ENCODE measurements at places on chromosomes 1 and 21.

DNA sequence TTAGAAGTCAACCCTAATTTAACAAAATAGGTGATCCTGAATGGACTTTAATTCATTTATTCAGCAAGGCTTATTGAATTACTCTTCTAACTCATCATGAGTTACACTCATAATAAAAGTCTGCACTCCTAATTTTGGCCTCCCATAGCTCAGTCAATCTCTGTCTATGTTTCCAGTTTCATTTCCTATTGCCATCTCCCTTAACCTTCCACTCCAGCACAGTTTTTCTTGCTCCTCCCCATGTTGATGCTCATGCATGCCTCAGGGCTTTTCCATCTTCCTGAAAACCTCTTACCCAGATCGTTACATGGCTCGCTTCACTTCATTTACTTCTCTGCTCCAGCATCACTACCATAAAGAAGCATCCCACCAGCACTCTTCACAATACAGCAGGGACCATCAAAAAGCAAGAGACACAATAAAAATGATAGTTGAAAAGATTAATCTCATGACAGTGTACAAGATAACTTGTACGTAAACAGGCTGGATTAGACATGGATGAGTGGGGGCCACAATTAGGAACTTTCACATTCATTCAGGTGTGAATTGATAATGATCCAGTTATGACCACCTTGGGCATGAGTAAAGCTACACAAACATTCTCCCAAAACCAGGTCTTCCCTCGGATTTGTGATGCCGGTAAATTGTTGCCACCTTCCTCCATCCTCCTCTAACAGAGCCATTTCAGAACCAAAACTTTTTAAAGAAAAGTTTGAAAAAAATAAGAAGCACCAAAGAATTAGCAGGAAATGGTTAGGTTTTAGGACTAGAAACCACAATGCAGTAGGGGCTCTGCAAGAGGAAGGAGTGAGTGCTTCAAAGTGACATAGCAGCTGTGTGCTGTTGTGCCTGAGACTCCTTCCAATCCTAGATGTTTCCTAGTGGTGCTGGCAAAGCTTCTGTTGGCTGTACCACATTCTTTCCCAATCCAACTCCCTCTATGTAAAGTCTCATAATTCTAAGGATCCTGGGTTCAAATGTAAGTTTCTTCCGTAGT is 89.8 kb downstream of the OLFML2B start:
- DNase-seq, result peak; percentile 73

GRCh38 chr1:157325220-157325619 is 187.0 kb upstream of the ETV3 start:
- DNase-seq, result no peak

GRCh38 chr1:81846630-81847029 is 45.9 kb downstream of the ADGRL2 start:
- no peak for DNase-seq

DNA sequence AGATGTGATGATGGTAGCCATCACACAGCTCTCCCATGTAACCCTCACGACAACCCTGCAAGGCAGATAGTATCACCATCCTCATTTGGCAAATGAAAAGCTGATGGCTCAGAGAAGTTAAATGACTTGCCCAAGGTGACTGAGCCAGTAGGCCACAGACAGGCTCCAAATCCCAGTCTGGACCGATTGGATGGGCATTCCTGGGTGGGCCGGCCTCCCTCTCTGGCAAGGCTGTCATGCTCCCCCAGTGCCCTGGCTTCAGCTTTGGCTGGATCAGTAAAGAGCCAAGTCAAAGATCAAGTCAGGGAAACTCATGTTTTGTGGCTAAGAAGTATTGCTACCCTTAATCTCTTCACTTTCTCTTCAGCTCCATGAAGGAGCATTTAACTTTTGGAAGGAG is 41.2 kb downstream of the CDCP2 start:
- DNase-seq, result no peak

DNA sequence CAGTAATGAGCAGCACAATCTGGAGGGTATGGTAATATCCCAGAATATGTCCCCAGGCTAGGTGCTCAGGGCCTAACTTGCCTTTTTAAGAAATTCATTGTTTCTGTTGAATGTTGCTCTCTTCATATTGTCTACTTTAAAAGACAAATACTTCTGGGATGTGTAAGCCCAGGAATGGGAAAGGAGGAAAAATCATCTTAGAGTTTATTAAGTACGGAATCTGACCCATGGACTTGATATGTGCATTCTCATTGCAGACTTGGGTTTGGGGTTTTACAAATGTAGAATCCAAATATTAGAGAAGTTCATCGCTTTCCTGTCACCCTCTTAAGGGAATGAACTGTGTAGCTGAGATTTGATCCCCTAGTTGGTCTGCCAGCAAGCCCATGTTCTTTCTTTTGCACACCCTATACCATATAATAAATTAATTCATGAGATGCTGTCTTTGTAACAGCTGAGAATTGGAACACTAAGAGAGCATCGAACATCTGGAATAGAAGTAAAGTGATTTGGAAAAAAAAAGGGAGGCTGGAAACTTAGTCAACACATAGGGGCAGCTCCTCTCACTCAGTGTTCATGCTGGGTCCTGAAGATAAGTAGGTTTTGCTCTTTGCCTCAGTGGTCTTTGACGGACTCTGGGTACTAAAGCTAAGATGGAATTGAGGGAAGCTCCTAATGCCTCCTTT is 235.8 kb upstream of the C1orf105 start:
- DNase-seq, result no peak

DNA sequence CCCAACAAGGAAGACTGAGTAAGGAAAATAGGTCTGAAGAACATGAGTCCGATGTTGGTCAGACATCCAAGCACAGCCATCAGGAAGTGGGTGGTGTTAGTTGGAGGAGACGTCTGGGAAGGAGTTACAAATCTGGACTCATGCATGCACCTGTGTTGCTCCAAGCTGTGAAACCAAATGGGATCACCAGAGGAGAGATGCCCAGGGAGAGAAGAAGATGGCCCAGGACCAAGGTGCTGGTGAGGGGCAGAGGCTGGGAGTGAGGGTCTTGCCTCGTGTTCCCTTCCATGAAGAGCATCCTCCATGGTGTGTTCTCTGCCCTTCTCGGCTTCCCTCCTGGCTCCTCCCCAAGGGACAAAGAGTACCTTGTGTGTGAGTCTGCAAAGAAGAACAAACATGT is 405.6 kb downstream of the NPHP4 start:
- DNase-seq, result no peak

DNA sequence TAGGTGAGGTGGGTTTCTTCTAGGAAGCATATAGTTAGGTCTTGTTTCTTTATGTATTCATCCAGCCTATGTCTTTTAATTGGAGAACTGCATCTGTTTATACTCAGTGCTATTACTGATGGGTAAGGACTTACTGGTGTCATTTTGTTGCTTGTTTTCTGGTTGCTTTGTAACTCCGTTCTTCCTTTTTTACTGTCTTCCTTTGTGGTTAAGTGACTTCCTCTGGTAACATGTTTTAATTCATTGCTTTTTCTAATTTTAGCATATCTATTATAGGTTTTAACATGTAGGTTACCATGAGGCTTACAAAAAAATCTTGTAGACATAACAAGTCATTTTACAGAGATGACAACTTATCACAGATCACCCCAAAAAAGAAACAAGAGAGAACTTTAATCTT is 160.8 kb downstream of the VAV3 start:
- DNase-seq, result peak; percentile 64

- no peak for DNase-seq
Observed at GRCh38 chr1:30965924-30966599, 57.5 kb upstream of the SDC3 start.

DNA sequence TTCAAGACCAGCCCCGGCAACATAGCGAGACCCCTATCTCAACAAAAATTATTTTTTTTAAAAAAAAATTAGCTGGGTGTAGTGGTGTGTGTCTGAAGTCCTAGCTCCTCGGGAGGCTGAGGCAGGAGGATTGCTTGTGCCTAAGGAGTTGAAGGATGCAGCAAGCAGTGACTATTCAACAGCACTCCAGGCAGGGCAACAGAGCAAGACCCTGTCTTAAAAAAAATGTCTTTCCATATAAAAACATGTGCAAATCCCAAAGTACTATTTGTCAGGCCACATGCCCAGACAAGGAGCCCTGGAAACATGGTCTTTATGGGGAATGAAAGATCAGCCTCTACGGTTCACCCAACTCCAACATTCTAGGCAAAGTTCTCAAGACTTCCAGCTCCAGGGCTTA is 13.3 kb downstream of the IFFO2 start:
- DNase-seq, result no peak

DNA sequence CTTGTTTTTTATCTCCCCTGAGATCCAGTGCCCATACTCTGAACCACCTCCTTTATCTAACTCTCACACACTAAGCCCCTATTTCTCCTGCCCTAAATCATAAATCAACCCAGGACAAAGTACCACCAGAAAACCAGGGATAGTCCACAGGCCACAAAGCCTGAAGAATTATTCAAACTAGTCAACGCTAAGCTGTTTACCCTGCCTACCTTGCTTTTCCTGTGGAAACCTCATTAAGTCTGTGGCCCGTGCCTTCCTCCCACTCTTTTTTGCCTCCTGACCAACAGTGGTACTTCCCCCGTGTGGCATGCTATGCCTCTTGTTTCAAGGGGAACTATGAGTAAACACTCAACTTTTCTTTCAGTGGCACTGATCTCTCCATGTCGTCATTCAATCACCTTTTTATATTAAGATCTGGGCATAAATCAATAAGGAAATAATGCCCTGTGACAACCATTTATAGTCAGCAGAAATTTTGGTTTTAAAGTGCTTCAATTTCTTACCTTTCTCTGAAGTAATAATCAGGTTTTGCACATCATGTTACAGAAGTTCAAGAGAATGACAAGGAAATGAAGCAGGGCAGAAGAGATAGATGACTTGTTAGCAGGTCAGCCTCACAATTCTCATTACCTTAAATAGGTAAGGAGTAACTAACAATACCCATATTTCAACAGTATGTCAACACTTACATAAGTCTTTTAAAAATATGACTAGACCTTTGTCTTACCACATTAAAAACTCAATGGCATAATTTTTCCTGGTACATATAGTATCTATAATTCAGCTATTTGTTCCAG is 32.1 kb downstream of the EYA3 start:
- peak; percentile 60 for DNase-seq

DNA sequence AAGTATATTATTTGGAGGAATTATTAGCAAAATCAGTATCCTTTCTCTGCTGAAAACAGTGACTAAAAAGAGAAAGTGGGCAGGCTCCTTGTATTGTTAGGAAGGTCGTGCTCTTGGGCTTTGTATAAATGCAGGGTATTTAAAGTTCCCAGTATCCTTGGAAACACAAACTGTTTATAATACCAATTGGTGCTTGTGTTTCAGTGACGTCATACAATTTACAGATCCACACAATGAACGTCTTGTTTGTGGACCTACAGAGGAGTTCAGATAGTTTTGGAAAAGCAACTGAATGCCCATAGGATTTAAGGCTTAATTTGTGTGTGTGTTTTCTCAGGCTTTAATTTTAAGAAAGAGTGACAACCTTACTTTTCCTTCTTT is 168.2 kb downstream of the RASAL2 start:
- no peak for DNase-seq

DNA sequence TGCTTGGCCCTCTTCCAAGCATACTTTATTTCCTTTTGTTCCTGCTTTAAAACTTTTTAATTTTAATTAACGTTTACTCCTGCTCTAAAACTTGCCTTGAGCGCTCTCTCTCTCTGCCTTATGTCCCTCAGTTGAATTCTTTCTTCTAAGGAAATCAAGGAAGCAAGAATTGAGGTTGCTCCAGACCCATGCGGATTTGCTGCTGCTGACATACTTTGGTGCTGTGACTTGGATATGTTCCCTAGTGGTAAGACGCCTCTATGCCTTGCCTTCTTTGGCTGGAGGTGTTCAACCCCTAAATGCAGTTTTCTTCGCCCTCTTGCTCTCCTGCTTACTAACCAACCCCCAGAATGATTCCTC is 148.1 kb downstream of the ADSS2 start:
- DNase-seq, result no peak

DNA sequence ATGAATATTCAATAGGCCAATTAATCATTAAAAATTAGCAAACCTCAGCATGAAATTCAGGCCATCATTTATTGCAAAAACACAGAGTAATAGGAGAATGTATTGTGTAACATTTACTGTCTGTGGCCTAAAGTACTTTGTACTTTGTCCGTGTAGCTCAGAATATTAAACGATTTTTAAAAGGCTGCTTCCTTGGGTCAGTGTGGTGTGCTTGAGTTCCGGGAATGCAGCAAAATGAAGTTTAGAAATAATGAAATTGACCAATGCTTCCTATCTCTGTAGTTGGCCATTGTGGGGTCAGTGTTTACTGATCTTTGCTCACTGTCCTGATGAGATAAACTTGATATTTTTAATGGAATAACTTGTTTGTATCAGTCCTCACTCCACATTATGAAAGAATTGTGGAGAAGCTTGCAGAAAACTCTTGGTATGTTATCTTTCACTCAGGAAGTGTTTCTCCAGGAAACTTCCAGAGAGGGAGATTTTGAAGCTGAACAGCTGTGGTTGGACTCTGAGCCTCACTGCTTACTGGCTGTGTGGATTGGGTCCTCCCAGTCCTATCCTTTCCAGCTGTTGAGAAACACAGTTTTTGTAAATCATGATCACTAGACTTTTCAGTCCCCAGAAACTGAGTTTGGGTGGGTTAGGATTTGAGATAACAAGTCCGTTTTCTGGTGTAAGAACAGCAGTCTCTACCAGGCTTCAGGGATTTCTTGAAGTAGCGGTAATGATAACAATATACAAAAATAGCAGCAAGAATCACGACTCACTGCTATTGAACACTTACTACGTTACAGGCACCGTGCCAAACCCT is 19.2 kb upstream of the MTARC1 start:
- DNase-seq, result peak; percentile 23

DNA sequence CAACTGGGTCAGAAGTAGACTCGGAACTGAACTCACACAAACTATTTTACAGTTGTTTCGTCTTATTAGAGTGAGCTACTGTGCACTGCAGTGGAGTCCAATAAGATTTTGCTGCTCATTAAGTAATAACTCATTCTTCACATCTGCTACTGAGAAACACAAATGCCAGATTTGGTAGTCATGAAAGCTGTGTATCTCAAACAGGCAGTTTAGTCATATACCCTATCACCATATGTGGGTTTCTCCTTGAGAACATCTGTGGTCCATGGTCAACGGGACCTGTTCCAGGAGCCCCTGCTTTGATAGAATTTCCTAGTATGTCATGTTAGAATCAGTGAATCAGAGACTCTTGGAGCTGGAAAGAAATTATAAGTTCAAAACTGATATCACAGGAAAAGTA is 60.4 kb downstream of the ALG14 start:
- DNase-seq, result no peak

DNA sequence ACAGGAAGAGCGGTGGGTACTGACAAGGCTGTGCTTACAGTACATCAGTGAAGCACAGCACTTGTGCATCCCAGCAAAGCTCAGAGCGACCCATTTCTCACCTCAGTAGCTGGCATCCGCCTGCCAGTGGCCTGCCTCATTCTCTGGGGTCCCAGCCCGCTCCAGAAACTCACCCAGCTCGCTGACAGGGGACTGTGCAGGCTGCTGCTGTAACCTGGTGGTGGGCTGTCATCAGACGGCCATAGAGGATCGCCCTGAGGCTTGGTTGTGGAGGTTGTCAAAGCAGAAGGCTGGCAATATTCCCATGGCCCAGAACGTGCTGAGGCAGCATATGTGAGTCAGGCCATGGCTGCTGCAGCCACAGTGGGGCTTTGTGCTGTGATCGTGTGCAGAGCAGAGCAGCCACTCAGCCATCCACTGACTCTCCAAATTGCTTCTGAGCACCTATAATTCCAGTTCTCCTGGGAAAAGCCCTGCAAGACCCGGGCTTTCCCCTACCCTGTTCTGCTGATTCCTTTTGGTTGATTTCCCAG is 13.6 kb upstream of the GPR137B start:
- DNase-seq, result no peak

Measured in common myeloid progenitor, CD34-positive (primary cell).